ENCODE measurements at places on chromosomes 7 and 10. TPM values are rescaled to one million over a fixed set of nuclear protein-coding genes. Genes with fewer than 3 reads are reported as not detected.

MKI67 gene
- 17.1 TPM for total RNA-seq

ANKRD61 gene
- total RNA-seq, result 0.18 TPM

PIP gene
- not detected for total RNA-seq

LRRD1 gene
- total RNA-seq, result not detected

TUBAL3 gene
- total RNA-seq, result 0.11 TPM

ACTR3C gene
- 0.73 TPM for total RNA-seq

CPA1 gene
- 0.17 TPM for total RNA-seq

TSPAN13 gene
- total RNA-seq, result 23.1 TPM

MAP3K8 gene
- 12.9 TPM for total RNA-seq

FKBP6 gene
- total RNA-seq, result not detected

ING3 gene
- 6.7 TPM for total RNA-seq

NUPR2 gene
- not detected for total RNA-seq

AKR1C2 gene
- 0.11 TPM for total RNA-seq

OLAH gene
- not detected for total RNA-seq

AFAP1L2 gene
- 2.0 TPM for total RNA-seq

PKD2L1 gene
- not detected for total RNA-seq

SPAM1 gene
- total RNA-seq, result not detected

VAX1 gene
- total RNA-seq, result 0.81 TPM

JCAD gene
- 3.9 TPM for total RNA-seq

FGF8 gene
- total RNA-seq, result 43.0 TPM

CCL24 gene
- total RNA-seq, result not detected

AKR1C4 gene
- not detected for total RNA-seq

GBF1 gene
- total RNA-seq, result 29.9 TPM

RABGEF1 gene
- 21.7 TPM for total RNA-seq

TRPV5 gene
- not detected for total RNA-seq

CALHM3 gene
- 0.10 TPM for total RNA-seq

GRM3 gene
- 0.30 TPM for total RNA-seq

DAGLB gene
- total RNA-seq, result 38.2 TPM

ZNF853 gene
- 6.5 TPM for total RNA-seq

SLC39A12 gene
- total RNA-seq, result not detected

STEAP1B gene
- 22.7 TPM for total RNA-seq

CLDN4 gene
- total RNA-seq, result 2.0 TPM

HOXA5 gene
- not detected for total RNA-seq

AVPI1 gene
- 13.6 TPM for total RNA-seq

CALCR gene
- total RNA-seq, result 4.0 TPM

AUTS2 gene
- 16.1 TPM for total RNA-seq

CRTAC1 gene
- total RNA-seq, result 0.63 TPM

Measured in H7 (cell line).